ENCODE measurements at places on chromosomes 12 and 14. TPM values are rescaled to one million over a fixed set of nuclear protein-coding genes. Genes with fewer than 3 reads are reported as not detected.

Gene NRL
- total RNA-seq: 3.9 TPM

Gene BBS10
- total RNA-seq: 9.1 TPM

Gene NPFF
- not detected for total RNA-seq

Gene APPL2
- 36.5 TPM for total RNA-seq

Gene M6PR
- total RNA-seq: 181 TPM

Gene BEGAIN
- 4.2 TPM for total RNA-seq

Gene NKX2-1
- not detected for total RNA-seq

Gene MMP17
- 2.0 TPM for total RNA-seq

Gene ZBTB1
- total RNA-seq: 51.1 TPM

Gene MYO1H
- not detected for total RNA-seq

Gene LPCAT3
- 95.9 TPM for total RNA-seq

Gene PPTC7
- 26.1 TPM for total RNA-seq

Gene PLEKHD1
- 0.10 TPM for total RNA-seq

Measured in ureter (tissue), 1 donor.